A673 (cell line): ENCODE measurements at places on chromosomes 12 and 14.

DNA sequence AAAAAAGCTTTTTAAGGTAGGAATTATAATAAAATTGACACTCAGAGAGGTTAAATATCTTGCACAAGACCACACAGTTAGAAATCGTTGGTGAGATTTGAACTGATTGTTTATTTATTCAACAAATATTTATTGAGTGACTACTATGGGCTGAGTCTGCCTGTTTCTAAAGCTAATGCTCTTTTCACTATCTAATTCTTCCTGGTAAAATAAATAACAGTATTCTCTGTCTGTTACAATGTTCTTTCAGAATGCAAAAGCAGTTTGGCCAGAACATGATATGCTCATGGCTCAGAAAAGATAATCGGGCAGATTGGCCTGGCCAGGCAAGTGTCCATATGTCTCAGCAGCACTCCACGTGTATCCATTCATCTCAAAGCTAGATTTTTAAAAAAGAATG is 82.0 kb downstream of the BTG1 start:
- no peak for DNase-seq

GRCh38 chr12:114344831-114345230 is 61.1 kb downstream of the TBX5 start:
- no peak for DNase-seq

- no peak for DNase-seq
These were observed 9.7 kb downstream of the MYO1A start for GRCh38 chr12:57040211-57040610.

DNA sequence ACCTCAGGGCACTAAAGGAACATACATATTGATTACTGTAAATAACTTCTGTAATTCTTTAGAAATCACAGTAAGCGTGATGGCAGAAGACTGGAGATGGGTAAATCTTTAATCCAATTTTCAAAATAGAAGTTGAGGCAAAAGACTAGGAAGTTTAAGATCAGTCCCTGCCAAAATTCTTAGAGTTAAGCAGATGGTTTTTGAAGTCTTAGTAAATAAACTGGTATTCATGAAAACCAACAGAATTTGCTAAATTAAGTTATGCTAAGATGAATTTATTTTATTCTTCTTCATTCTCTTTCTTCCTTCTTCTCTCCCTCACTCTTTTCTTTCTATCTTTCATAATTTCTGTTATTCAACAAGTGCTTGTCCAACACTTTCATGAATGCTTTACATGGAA is 98.4 kb upstream of the GARIN6 start:
- no peak for DNase-seq
